Stimulated activated CD4-positive, alpha-beta T cell treated with anti-CD3 and anti-CD28 coated beads, TNF-alpha, amount 100 ng/mL, for 24 hours (primary cell): ENCODE measurements at places on chromosomes 6 and 20.

GRCh38 chr20:30816182-30816645 lies 441.2 kb upstream of the DEFB115 start:
- DNase-seq, result no peak

- DNase-seq, result no peak
These were observed 35.7 kb downstream of the TAF4 start for GRCh38 chr20:62029949-62030348.

DNA sequence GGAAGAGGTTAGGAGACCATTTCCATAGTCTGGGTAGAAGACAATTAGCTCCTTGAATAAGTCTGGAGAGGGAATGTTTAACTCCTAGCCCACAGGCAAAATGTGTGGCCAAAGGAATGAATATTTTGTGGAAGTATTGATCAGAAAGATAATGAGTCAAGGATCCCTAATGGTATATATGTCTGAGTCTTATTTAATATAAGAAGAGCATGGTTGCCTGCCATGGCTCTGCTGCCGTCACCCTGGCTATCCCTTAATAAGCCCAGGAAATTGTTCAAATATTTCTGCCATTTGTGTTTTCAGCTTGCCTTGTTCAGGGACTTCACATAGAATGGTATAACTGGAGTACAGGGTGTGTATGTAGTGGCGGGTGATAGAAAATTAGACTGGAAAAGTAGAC lies 18.1 kb upstream of the CALHM6 start:
- no peak for DNase-seq

DNA sequence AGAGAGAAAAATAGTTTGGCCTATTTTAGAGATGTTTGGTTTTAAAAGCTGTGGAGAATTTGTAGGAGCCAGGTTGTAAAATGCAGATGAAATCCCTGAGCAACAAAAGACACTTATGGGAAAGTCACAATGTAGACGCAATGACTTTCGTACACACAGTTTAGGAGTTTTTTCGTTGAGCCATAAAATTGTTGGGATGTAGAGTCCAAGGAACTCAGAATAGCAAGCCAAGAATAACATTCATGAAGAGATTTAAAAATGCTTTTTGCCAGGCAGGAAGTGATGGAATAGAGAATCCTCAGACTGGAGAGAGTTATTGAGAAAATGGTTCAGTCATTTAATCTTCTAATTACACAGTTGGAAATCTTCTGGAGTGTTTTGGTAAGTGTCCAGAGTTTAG lies 11.5 kb upstream of the PROKR2 start:
- DNase-seq, result no peak

- no peak for DNase-seq
These were observed 81.1 kb downstream of the TTLL2 start for GRCh38 chr6:167405778-167406532.

DNA sequence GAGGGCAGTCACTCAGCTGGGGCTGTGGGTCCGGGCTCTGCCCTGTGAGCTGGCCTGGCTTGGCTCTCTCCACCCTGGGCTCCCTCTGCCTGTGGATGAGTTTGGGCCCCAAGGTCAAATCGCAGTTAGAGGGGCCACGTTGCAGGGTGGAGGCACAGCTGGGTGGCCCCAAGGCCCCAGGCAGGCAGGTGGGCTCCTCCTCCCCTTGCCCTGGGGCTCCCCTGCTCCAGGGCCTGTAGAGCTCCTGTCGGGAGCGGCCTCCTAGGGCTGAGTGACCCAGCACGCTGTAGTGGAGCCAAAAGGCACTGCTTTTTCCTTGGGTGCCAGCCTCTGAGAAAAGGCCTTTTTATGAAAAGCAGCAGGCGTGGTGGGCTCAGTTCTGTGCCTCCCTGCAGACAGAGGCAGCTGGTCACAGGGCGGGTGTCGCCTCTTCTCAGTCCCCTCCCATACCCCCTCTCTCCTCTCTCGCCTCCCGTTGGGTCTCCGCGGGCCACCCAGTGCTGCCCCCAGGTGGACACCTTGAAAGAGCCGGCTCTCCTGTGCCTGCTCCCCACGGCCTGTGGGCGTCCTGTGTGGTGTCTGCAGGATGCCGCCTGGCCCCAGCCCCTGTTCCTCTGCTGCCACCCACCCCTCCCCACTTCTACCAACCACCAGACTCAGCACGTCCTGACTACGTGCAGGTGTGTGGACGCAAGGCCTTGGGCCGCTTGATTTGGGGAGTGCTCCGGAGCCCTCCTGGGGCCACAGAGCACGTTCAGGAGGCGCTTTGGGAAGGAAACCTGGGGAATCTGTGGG lies 13.2 kb downstream of the SS18L1 start:
- DNase-seq, result no peak

DNA sequence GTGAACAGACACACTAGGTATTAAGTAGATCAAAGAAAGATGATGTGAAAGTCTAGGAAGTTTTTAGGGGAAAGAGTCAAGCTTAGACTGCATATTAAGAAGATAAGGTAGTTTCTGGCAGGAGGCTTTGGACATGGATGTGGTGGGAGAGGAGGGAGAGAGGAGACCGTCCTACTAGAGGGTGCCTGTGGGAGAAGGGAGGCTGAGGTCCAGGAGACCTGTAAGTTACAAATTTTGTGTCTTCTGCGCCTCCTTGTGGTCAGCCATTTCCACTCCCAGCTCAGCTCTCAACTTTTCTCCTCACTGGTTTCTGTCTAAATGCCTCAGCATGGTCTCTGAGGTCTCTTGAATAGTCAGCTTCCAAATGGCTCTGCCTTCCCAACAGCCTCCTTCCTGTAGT lies 193.5 kb downstream of the UNC5CL start:
- DNase-seq, result no peak

DNA sequence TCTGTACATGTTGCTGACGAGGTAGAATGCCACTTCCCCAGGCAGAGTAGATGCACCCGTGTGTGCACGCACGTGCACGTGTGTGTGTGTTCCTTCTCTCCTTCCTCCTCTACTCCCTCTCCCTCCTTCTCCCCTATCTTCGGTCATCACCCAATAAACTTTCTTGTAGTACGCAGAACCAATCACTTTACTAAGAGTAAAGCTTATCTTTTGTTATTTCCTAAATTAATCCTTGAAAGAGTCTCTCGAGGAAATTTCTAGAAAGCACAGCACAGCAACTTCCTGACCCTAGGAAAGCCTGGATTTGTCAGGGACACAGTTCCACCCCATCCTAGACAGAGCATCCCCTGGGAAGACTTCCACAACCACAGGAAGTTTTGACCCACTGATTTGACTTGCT lies 166.1 kb downstream of the ZDHHC14 start:
- no peak for DNase-seq

- no peak for DNase-seq
These were observed 15.7 kb downstream of the PLAGL2 start for GRCh38 chr20:32191873-32192272.

- DNase-seq, result no peak
These were observed 13.1 kb downstream of the LIN28B start for GRCh38 chr6:104969785-104970581.

GRCh38 chr6:17663226-17663625 lies 43.5 kb downstream of the NUP153 start:
- DNase-seq, result no peak

GRCh38 chr6:150880336-150880735 lies 14.8 kb downstream of the MTHFD1L start:
- no peak for DNase-seq

GRCh38 chr6:67790569-67790968 lies 844.5 kb upstream of the ADGRB3 start:
- DNase-seq, result no peak

DNA sequence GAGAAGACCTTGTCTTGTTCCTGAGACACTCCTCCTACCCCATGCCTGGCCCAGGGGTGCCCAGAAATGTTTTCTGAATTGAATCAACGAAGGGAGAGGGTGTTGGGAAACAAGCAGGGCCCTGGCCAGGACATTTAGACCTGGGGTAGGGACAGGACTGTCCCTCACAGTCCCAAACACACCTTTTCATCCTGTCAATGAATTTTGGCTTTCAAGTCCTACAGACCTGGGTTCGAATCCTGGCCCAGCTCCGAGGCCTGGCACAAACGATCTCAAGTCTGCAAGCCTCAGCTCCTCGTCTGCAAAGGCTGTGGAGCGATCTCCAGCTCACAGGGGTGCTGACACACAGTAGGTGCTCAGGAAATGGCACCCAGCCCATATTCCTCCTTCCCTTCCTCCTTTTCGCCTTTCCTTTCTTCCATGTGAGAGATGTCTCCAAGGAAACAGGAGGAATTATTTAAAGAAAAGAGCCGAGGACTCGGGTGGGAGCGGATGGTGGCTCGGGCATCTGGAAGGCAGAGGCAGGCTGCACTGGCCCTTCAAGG lies 7.3 kb upstream of the DLGAP4 start:
- no peak for DNase-seq

DNA sequence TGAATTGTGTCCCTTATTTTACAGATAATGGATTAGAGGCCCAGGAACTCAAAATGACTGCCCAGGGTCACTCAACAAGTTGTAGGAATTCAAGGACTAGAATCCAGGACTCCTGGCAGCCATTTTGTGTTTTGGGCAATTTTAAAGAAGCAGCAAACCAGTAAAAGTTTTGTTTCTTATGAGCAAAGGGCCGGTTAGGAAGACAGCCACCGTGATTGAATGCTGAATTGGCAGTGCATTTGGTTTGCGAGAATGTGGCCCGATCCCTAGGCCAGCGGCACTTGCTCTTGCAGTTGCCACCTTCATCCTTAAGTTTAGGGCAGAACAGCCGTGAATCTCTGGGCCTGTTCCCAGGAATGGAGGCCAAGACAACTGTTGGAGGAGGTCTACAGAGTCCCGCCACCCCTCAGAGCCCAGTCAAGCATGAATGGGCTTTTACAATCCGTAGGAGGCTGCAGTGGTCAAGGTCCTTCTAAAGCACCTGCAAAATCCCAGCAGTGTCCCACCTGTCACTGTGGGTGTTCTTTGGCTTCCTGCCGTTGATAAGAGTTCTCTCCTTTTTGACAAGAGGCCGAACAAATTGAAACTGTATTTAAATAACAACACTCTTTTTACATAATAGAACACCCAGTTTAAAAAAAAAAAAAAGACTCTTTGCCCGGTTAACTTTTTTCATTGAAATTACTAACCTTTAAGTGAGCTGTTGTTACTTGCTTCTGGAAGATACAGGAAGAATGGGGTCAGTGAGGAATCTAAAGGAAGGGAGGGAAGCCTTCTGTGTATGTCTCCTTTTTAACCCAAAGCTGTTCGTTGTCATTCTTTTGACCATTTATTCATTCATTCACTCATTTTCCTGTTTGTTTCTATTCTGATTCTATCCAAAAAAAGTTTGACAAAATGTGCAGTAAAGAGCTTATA lies 68.7 kb downstream of the PHACTR2 start:
- no peak for DNase-seq

GRCh38 chr6:122129313-122130025 lies 270.0 kb upstream of the HSF2 start:
- no peak for DNase-seq

GRCh38 chr6:34888874-34889555 lies at the start of gene ANKS1A:
Gene ANKS1A (plus strand): TSS chr6:34889255. CDS start chr6:34889403, 148 bp downstream.
- peak; percentile 85 for DNase-seq

DNA sequence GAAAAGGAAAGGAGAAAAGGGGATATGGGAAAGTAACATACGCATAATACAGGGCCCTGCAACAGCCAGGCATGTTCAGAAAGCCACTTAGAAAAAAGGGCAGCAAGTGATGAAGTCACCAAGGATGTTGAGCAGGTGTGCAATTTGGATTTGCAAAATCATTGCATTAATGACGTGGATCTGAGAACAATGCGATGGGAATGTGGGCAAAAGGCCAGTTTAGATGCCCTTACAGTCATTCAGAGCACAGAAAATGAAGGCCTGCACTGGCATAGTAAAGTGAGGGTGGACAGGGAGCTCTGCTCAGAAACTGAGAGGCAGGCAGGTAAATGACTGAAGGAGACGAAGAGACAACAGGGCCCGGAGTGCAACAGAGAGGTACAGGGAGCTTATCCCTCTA lies 123.7 kb upstream of the NHSL1 start:
- no peak for DNase-seq

- no peak for DNase-seq
These were observed 11.9 kb upstream of the LATS1 start for GRCh38 chr6:149729824-149730223.

GRCh38 chr6:134074151-134075055 lies 22.0 kb upstream of the SLC2A12 start:
- no peak for DNase-seq
